ENCODE measurements at places on chromosomes 5 and 9.

GRCh38 chr9:121278477-121279261, 10.7 kb downstream of the GSN start:
- no peak for DNase-seq

DNA sequence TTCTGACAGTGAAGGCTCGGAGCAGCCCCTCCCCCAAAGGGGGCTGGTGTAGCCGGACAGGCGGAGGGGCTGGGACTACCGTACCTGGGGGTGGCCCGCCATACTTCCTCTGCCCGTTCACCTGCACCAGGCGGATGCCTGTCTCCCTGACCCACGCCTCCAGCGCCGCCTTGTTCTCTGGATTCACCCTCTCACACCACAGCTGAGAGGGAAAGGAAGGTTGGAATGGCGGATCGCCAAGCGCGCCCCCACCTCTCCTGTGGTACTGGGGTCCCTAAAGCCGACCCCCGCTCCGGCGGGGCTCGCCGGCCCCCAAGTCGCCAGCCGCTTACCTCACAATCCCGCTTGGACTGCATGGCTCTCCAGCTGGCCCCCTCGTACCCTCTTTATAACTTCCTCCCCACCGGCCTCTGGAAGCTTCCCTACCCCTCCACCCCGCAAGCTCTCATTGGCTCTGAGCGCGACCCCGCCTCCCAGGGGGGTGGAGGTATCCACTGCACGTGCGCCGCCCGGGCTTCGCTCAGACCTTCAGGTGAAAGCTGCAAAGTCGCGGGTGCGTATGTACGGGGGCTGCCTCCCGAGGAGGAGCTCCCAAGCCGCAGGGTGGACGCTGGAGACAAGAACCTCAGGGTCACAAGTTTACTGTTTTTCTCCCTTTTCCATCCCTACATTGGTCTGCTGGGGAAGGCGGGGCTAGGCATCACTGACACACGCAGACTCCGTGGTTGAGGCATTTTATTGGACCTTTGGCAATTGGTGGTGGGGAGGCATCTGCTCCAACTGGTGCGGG, at the start of gene DND1:
TSS of gene DND1 (minus strand) at position 390 of the 790 bp plus-strand sequence. CDS start at position 356, 34 bp downstream.
- DNase-seq: no peak

DNA sequence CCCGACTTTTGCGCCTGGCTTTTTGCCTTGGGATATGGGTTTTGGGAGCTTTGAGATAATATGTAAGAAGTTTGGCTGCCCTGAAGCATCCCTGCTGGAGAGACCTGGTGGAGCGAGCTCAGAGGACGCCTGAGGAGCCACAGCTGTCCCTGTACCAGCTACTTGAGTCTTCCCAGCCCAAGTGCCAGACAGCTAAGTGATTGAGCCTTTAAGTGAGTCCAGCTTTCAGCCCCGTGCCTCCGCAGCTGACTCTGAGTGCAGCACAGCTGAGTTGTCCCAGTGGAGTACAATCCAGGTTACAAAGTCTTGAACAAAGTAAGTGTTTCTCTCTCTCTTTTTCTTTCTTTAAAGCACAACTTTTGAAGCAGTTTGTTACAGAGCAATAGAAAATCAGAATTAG, 203.8 kb upstream of the DAP start:
- DNase-seq: no peak

DNA sequence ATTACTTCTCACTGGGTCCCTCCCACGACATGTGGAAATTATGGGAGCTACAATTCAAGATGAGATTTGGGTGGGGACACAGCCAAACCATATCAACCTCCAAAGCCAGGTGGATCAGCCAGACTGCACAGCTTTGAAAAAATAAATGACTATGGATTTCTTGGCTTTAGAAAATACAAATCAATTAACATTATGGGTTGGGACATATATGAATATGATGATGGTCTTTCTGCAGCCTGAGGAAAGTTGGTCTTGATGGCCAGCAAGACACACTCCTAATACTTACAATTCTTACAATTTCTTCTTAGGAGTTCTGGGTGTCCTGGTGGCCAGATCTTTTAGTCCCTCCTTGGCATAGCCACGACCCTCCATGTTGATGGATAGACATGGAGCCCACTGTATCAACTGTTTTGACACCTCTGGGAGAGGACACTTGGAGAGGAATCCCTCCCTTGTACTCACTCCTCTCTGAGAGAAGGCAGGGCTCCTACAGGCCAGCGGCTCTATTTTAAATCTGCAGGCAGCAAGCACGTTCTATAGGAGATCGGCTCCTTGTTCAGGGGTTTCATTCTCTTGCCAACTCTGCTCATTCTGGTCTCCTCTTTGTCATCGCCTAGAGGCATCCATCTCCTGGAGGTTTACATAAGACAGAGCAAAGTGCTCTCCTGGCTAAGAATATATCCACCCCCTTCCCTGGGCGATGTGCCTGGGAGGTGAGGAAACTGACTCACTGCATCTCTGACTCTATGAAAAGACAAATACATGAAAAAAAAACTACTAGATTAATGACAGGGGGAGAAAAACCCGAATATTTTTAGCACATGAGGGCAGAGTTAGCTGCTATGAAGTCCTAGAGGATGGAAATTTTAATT, 145.9 kb downstream of the CARTPT start:
- no peak for DNase-seq

GRCh38 chr9:124489222-124489621, 18.0 kb downstream of the NR5A1 start:
- DNase-seq: no peak

DNA sequence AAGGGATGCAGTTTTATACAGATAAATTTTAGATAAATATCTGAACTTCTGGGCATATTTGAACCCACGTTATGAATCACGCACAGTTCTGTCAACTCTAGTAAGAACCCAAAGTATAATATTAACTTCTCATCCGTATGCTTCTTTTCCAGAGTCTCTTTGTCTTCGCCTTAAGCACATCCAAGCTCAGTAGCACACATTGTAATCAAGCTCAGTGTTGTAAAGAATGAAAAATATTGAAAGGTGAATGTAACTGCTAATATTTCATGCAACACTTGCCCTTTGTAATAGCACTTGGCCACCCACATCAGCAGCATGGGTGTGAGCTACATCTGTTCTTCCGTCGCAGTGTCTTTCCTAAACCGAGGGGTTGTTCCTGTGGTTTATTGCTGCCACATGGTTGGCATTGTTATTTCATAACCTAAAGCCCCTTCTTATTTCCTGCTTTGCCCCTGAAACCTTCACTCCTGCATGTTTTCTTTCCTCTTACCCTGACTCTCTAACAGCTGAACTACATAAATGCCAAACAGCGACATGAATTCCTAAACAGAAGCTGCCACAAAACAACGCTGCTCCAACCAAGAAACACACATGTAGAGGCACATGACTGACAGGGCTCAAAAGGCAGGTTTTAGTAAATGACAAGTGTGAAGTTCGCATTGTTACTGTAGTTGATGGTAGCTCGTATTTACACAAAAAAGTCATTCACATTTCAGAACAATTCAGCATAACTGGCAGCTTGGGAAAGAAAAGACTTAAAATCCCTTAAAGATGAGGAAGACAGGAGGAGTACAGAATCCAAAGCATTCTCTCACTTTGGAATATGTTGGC, 190.1 kb upstream of the MEF2C start:
- no peak for DNase-seq

DNA sequence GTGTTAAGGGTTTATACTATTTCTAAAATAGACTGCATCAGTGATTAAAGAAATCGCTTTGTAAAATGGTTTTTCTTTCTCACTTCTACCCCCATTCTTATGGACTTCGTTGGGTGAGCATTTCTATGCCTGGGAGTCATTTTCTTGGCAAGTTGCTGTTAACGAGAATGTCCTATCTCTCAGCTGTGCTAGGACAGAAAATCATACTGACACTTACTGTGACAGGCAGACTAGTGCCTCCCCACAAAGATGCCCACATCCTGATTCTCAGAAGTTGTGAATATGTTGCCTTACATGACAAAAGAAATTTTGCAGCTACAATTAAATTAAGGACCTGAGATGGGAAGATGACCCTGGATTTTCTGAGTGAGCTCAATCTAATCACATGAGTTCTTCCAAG, 65.1 kb upstream of the NMUR2 start:
- DNase-seq: no peak

- DNase-seq: no peak
These were observed 9.3 kb downstream of the OBP2B start for GRCh38 chr9:133199648-133200321.

- no peak for DNase-seq
These were observed 428.7 kb downstream of the NFIB start for GRCh38 chr9:13885258-13885657.

DNA sequence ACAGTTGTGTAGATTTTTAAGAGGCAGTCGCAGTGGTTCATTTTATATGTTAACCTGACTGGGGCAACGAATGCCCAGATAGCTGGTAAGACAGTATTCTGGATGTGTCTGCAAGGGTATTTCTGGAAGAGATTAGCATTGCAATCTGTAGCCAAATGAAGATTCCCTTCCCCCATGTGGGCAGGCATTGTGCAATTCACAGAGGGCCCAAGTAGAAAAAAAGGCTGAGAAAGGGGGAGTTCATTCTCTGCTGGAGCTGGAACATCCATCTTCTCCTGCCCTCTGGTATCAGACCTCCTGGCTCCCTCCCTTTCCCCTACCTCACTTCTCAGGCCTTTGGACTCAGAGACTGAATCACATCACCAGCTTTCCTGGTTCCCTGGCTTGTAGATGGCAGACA, 70.6 kb downstream of the TENT4A start:
- DNase-seq: no peak
